ENCODE measurements at places on chromosomes 13 and 19.

DNA sequence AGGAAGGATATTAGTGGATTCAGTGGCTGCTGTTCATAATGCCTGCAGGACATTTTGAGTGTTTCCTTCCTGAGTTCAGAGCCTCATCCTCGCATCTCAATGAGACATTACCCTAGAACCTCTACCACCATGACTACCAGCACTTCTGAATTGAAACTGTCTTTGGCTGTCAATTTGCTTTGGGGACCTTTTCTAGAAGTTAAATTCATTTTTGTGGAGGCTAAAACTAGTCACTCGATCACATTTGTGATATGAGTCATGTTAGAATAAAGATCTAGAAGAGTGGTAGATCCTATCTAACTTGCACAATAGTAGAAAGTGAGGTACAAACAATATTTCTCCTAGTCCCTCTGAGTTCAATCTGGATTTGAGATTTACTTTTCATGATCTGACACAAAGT is 124.9 kb downstream of the KCNRG start:
- DNase-seq = no peak

DNA sequence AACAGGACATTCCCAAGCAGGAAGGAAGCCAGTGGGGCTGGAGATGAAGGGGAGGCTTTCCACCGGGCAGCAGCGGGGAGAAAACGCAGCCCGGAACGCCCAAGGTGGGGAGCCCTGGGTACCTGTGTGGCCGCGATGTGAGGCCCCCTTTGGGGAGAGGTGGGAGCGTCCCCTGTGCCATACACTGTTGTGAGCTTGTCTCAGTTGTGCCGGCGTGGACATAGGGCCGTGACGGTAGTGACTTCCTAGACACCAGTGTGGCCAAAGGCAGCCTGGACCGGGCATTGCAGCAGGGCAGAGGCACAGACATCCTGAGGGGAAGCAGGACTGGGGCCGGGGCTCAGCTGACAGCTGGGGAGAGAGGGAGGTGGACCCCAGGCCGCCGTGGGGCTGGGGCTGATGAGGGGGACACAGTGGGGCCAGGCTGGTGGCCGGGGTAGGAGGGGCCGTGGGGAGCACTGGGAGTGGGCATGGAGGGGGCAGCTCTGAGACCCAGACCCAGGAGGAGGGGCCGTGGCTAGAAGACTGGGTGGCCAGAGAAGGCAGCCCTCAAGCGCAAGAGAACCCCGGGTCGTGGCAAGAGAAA is 38.5 kb upstream of the TFDP1 start:
- DNase-seq = no peak

GRCh38 chr13:22506096-22506691 is 674.6 kb upstream of the SGCG start:
- DNase-seq = no peak

DNA sequence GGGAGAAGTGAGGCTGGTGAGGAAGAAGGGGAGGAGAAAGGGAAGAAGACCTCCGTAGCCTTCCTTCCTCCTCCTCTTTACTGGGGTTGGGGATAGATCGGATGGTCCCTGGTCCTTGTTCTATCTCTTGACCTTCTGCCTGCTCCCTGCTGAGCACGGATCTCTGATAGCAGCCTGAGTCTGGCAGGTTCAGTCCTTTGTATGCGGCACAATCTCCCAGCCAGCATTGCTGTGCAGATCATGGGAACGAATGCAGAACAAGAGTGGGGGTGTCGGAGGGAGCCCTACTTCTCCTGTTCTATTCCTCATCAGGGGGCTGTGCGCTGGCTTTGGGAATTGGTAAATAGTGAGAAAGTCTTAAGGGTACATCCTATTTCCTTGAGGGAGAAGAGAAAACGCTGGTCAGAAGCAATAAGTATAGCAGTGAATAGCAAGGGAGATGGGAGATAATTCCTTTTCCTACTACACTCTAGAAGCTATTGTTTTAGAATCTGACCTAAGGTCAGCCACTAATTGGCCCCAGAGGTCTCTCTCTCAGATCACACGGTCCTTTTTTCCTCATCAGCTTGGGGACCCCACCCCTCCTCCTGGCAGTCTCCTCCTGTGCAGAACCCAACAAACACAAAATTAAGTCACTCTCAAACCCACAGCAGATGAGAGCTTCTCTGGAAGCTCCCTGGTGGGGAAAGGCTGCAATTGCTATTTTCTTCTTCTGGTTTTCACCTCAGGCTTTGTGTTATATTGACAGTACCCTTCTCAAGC is 41.0 kb downstream of the KL start:
- no peak for DNase-seq

- DNase-seq = no peak
Observed at GRCh38 chr19:45782820-45783785, 813 bp upstream of the DMPK start.

GRCh38 chr19:45817010-45817724 is 2.1 kb upstream of the RSPH6A start:
- peak; percentile 96 for DNase-seq

All from progenitor cell of endocrine pancreas (in vitro differentiated cells).